GM10248 (cell line): ENCODE measurements at places on chromosomes 11 and 22.

GRCh38 chr22:30296833-30297232 lies 7.5 kb upstream of the CASTOR1 start:
- DNase-seq = no peak

- no peak for DNase-seq
Observed at GRCh38 chr22:50483106-50483505, 1.8 kb downstream of the ADM2 start.

GRCh38 chr11:1384199-1384970 lies 5.3 kb upstream of the BRSK2 start:
- DNase-seq = no peak

GRCh38 chr11:18063125-18063524 lies 17.1 kb upstream of the TPH1 start:
- DNase-seq = no peak

DNA sequence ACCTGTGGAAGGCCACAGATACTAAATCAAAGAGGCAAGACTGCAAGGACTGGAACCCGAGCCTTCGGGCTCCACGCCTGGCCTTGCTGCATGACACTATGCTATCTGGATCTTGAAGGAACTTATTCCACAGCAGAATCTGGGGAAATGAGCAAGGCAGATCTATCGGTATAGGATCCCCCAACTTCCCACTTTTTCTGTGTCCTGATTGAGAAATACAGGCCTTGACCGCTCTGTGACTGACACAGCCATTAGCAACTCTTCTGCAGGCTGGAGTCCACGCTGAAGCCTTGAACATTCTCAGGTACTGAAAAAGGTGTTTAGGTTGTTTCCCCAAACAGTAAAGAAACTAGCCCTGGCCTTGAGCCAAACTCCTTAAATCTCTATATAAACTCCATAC lies 241.2 kb upstream of the NARS2 start:
- DNase-seq = no peak

DNA sequence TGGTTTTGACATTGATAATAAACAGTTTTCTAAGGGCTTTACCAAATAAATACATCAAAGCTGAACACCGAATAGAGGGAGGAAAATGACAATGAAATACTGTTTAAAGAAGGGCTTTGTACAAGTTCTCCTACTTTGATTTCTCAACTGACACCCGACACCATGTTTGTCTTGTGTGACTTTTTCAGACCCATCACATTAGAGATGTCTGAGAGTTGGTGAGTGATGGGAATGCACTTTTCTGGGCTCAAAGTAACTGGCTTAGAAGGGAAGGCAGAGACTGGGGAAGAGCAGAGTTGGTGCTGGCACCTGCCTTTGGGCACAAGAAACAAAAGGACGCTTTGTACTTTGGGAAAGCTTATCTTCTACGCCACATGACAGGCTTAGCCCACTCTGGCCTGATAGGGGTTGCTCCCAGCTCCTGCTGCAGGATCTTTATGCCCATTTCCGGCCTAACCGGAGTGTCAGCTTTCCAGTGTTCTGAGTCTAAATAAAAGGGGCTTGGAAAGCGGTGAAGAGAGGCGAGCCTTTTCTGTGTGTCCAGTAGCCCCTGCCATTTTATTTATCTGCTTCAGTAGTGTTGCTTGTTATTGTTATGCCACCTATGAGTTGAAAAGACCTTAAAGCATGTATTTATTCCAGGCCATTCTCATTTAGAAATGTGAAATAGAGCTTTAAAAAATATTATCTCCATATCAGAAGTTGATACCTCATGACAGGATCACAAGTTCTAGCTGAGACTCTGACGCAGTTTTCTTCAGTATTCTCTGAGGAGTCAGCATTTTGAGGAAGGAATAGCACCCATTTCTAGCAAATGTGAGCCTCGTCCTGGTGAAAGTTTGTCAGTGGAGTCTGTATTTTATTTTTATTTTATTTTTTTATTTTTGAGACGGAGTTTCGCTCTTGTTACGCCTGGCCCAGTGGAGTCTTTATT lies 24.2 kb downstream of the KREMEN1 start:
- DNase-seq = no peak

DNA sequence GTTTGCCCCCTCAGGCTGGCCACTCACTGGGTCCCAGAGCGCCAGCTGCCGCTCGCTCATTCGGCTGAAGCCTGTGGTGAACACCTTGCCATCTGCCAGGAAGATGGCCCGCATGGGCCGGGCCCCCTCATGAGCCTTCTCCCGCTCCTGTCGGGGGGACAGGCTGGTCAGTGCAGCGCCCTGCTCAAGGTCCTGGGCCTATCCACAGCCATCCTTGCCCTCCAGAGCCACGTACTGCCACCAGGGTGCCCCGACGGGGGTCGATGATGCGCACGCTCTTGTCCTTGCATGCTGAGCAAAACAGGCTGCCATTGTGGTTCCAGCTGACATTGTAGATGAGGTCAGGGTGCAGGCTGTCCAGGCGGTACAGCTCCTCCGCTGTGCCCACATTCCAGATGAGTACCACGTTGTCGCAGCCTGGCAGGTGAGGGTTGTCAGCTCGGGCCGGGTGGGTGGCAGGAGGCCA lies 2.1 kb downstream of the CORO1B start:
- DNase-seq = no peak

- DNase-seq = no peak
Observed at GRCh38 chr22:33962409-33962808, 42.1 kb upstream of the LARGE1 start.

- no peak for DNase-seq
Observed at GRCh38 chr11:975827-976226, 50.2 kb downstream of the AP2A2 start.

GRCh38 chr11:85922367-85922766 lies 67.2 kb downstream of the CCDC83 start:
- DNase-seq = no peak

DNA sequence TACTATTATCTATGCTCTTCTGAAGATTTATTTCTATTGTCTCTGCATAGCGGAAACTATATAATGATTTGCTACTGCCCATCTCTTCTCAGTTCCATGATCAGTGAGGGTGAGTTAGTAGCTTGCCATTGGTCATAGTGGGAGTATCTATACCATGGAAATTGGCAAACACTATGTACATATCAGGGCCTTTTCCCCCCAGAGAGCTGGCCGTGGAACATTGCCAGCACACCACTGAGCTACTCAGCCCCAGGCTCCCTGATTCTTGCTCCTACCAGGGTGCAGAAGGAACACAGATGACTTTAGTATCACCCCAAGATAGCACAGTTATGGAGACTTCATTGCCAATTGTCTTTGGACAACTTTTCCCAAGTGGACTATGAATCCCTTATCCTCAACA lies 33.2 kb downstream of the IRAG1 start:
- DNase-seq = no peak

DNA sequence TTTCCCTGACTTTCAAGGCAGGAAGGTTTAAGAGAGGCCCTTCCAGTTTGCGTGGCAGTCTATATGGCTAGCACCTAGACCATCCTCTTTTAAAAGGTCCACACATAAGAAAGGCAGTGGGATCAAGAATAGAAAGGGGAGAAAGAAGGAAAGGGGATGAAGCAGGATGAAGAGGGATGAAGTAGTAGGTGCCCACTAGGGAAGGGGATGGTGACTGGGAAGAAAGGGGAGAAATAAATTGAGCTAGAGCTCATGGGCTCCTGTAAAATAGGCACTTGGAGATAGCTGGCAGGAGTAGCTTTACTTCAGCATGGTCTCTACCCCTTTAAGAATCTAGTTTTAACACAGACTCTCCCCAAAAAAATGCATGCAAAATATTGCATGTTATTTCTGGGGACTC lies 41.5 kb downstream of the CADM1 start:
- DNase-seq = no peak

GRCh38 chr11:19931141-19931770 lies 218.6 kb downstream of the NAV2 start:
- no peak for DNase-seq

DNA sequence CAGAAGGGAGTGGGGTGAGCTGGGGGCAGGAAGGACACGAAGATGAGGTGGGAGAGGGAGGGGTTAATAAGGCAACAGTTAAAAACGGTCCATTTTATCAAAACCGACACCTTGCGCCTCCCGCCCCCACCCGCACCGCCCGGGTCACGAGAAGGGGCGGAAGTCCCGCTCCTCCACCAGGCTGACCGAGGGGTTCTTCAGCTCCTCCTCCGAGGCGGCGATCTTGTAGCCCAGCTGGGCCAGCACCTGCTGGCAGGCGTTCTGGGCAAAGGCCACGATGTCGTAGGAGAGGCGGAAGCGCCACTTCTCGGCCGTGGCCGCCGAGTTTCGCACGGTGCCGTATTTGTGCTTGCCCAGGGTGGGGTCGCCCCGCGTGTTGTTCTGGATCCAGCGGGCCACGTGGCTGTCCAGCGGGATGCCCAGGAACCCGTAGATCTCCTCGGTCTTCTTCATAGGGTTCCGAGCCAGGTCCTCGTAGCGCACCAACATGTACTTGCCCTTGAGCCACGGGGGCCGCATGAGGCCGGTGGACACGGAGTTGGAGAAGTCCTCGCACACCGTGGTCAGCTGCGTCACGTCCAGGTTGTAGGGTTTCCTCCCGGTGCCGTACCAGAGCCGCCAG lies 15.8 kb downstream of the CHST1 start:
- no peak for DNase-seq

GRCh38 chr11:37811349-37811748 lies 1213.3 kb upstream of the RAG2 start:
- no peak for DNase-seq

- no peak for DNase-seq
Observed at GRCh38 chr11:34267417-34267816, 90.4 kb downstream of the ABTB2 start.
